ENCODE measurements at places on chromosomes 11 and 22. TPM values are rescaled to one million over a fixed set of nuclear protein-coding genes. Genes with fewer than 3 reads are reported as not detected.

SCN2B gene
- total RNA-seq = not detected

PYGM gene
- 2.4 TPM for total RNA-seq

DNA sequence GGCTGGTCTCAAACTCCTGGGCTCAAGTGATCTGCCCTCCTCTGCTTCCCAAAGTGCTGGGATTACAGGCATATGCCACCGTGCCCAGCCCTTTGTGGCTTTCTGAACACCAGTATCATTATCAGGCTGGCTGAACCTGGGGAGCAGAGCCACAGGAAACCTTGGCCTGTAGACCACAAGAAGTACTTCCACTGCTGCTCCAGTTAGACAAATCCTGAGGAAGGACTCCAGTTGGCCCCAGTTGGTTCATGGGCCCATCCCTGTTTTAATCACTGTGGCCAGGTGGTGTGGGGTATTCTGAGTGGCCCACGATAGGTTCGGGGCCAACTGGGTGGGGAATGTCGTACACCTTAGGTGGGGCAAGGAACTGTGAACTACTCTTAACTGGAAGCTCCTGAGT, 5.5 kb upstream of the DUSP18 start:
- no peak for DNase-seq

DNA sequence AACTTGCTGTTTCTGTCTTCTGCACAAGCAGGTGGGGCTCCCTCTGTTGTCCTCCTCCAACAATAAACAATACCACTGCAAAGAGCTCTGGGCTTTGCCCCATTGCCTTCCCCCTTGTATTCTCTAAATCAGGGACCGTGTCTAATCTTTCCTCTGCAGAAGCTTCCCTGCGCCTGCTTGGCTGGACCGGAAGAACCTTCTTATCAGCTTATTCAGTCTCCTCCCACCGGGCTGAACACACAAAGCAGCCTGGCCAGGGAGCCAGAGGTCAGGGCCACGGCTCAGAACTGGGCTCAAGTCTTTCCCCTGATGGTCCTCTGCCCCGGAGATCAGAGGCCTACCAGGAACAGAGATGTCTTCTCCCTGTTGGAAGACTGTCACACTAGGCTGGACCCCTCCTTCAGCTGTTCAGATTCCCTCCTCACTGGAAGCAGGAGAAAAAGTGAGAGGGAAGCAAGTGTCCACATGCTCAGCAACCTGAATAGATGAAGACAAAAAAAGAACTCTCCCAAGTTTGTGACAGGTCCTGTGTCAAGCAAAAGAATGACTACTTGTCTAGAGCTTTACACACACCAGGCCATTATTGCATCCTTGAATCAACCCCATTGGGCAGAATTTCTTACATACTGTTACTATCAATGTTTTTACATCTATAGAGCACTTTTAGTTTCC, 63.7 kb downstream of the RAB30 start:
- DNase-seq = peak; percentile 58

DNA sequence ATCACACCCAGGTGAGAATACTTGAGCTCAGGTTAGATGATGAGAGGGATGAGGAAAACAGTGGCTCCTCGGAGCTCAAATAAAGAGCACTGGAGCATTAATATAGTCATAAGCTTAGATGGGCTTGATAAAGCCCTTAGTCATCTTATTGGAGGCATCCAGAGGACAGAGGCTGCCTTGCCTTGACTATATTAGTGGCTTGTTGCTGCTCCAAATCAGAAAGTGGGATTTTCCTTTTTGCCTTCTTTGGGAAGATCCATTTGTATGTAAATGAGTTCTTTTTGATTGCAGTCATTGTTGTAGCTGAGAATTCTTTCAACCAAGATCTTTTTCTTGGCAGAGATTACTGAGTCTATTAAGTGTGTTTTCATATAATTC, 18.9 kb downstream of the ADM start:
- DNase-seq = no peak

TIGD3 gene
- total RNA-seq = 2.3 TPM

DNA sequence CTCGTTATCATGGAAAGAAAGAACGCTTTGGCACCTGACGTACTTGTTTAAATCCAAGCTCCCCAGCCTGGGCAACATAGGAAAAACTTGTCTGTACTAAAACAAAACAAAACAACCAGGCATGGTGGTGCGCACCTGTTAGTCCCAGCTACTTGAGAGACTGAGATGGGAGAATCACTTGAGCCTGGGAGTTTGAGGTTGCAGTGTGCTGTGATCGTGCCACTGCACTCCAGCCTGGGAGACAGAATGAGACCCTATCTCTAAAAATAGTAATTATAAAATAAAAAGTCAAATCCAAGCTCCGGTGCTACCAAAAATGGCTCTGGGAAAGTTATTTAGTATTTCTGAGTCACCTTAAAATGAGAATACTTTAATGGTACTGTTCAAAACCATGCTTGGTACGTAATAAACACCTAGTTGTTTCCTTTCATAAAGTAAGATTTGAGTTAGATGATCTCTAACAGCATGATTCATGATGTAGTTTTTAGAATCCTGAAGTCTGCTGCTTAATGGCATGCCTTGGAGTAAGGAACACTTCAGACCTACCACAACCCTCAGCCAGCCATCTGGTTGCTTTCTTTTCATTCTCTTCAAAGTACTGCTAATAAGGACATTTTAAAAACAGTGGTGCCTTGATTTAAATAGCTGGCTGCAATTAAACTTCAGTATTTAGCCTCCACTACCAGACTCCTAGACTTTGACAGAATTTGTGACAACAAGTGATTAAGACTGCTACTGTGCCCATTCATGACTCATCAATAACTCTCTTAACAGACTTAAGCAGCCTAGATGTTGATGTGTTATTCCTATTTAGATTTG, 8.4 kb downstream of the PPME1 start:
- peak; percentile 30 for DNase-seq

DNA sequence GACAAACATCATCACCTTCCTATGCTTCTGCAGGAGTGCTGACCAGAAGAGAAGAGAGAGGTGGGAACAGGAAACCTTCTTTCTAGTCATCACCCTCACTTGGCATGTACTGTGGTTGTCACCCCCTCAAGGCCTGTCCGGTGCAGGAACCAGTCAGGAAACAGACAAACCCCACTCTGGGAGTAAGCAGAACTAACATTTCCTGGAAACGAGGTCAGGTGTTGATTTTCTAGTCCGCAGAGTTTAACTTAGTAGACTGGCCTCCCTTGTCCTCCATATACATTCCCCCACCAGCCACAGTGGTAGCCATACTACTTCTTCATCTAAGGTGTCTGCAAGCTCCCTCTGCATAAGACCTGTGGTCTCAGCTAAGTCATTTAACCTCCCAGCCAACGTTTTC, 80.7 kb upstream of the NCAM1 start:
- DNase-seq = no peak

GRCh38 chr11:16669799-16670415, 68.5 kb upstream of the C11orf58 start:
- peak; percentile 26 for DNase-seq

- peak; percentile 22 for DNase-seq
Measured at GRCh38 chr11:1765871-1766718, 2.4 kb upstream of the CTSD start.

DNA sequence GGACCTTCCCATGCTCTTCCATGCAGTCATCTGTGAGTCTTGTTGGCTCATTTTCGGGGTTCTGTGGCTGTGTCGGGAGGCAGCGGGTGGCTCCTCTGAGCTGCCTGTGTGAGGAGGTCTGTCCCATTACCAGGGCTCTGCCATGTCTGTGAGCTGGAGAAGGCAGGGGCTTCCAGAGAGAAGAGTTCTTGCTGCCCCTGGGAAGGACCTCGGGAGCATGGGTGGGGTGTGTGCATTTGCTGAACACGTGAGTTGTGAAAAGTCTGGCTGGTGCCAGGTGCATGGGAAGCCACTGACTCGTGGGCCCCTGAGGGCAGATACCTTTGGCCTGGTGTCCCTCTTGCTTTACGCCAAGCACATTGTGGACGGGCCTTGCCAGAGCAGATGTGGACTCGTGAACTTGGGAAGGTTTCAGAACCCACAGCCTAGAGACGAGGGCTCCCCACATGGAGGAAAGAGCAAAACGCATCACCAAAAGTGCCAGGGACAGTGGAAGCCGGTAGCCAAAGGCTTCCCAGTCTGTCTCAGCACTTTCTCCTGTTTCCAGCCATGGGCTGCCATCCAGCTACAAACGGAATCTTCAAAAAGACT, 1324.5 kb downstream of the BRD1 start:
- no peak for DNase-seq

DNA sequence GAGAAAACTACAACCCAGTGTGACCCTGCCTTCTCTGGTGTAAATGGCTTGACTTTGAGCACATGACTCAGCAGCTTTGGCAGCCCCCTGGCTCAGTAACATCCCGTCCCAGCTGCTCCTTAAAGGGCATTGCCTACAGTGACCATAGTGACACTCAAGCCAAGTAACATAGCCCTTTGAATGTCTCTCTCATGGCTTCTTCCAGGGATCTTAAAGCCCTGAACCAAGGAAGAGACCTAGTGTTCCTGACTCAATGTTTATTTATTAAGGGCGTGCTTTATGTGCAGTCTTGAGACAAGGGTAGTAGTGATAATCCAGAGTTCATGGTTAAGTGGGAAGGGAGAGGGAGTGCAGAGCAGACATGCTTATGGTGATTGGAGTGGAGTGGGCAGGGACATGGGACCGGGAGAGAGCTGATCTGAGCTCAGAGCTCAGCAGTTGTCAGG, 125.7 kb downstream of the PARVA start:
- no peak for DNase-seq

GRIK4 gene
- not detected for total RNA-seq

DNA sequence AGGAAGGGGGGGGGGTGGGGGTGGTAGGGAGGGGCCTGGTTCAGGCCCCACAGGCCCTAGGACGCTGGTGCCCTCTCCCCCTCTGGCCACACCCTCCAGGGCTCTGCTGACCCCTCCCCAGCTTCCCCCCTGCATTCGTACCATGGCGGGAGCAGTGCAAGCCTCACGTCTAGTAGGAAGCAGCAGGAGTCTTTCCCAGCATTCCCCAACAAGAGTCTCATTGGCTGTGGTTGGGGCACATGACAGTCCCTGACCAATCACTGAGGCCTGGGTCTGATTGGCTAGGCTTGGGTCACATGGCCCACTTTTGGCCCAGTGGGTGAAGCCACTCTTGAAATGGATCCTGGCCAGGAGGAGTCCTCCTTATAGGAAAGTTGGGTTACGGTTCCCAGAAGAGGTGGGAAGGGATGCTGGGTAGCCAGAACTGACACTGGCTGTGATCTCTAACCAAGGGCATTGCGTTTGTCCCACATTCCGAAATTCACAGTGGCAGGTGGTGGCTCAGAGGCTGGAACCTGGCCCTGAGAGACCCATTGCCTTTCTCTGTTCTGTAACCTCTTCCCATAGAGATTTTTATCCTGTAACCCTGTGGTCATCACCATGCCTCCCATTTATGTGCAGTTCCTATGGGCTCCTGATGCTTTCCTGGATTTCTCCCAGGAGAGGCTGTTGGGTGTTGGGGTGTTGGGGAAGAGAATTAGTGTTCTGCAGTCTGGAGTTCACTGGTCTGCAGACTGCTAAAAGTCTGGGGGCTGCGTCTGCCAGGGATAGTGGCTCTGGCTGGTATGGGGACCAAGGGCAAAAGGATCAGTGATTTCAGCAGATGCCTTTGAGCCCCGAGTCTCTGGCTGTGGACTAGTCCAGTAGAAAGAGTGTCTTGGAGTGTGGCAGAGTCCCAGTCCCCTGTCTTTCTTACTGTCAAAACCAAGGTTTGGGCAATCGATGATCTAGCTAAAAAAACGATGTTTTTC, 58.9 kb upstream of the MYEOV start:
- no peak for DNase-seq

DNA sequence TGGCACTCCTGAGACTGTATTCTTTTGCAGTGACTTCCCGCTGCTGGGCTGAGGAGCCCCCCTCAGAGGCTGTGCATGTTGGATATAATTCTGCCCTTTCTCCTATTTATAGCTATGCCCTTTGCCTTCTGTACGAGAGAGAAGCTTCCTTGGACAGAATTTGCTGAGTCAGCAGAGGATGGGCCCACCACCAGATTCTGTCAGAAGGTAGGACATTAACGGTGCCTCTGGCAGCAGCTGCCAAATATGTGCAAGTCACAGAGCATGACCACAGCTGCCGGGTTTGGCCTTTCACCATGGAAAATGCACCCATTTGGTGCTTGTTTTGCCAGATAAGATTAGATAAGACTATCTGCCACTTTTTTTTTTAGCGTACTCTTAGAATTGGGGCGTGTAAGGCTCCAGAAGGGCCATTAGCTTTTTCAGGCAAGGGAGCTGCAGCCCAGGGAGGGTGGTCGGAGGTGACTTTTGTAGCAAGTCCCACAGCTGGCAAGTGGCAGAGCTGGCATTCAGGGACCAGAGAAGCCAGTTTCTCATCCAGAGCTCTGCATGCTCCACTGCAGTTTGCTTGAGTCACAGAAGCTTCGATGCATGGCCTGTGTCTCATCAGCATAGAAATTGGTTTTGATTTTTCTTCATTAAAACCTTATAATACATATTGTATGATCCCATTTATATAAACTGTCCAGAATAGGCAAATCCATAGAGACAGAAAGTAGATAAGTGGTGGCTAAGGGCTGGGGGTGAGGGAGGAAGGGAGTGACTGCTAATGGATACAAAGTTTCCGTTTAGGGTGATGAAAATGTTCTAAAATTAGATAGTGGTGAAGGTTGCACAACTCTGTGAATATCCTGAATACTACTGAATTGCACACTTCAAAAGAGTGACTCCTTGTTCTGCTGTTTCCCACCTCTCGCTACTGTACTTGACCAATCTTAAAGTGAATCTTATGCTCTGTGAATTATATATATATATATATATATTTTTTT, 15.8 kb downstream of the UPB1 start:
- no peak for DNase-seq

SMIM38 gene
- 0.88 TPM for total RNA-seq

GRCh38 chr11:32838505-32839274, 9.0 kb downstream of the PRRG4 start:
- DNase-seq = peak; percentile 89

DNA sequence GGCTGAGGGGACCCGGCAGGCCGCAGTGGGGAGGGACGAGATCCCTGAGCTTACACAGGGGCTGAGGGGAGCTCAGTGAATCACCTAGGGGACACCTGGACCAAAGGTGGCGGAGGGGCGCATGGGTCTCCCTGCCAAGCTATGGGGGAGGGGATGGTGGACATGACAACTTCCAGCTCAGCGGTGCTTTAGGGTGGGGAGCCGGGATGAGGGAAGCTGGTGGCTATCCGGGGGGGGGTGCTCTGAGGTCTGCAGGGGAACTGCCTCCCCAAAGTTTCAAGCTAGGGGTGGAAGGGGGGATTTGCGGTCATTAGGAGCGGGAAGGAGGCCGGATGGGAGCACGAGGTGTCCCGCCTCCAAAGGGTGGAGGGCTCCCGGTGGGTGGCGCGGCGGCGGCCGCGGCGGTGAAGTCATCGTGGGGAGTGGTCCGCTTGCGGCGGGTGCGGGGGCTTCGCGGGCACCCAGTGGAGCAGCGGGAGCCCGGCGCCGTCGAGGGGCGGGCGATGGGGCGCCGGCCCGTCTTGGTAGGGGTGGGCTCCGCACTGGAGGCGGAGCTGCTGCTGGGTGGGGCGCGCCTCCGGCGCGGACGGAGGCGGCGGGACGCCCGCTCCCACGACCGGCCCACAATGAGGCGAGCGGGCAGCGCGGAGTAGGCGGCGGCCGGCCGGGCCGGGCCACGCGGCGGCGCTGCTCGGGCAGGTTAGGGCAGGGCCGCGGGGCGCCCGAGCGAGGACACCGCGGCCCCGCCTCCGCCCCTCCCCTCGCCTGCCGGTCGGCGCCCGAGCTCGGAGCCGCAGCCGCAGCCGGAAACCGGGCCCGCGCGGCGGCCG, at the start of gene MICALL1:
Gene MICALL1, plus strand, starts transcription at position 764 of the 830 bp plus-strand sequence. CDS start 126 bp downstream, outside the sequence.
- peak; percentile 61 for DNase-seq

MCAM gene
- 14.4 TPM for total RNA-seq
